Activated T-cell treated with anti-CD3 and anti-CD28 coated beads, Interleukin-2, amount 50 U/mL, for 48 hours (primary cell): ENCODE measurements at places on chromosomes 1 and 21.

DNA sequence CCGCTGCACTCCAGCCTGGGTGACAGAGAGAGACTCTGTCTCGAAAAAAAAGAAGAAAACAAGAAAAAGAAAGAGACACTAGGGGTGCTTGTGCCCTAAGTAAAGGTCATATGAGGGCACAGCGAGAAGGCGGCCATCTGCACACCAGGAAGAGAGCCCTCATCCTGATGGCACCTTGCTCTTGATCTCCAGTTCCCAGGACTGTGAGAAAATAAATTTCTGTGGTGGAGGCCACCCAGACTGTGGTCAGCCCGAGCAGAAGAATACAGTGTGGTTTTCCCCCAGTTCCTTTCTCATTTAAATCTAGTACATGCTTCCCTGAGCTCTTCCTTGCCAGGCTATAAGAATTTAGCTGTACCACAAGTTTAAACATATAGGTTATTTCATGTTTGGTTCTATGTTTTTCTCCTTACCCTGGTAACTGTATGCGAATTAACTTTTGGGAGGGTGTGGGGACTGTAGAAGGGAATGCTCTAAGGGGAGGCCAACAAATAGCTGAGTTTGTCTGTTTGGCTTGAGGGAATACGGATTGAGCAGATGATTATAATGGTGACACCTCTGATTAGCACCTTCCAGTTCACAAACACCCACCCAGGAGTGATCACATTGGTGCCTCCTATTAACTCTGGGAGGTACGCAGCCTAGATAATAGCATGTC is 119.6 kb upstream of the ERRFI1 start:
- DNase-seq, result no peak

- DNase-seq, result no peak
Measured at GRCh38 chr1:41876576-41877445, 41.9 kb downstream of the HIVEP3 start.

DNA sequence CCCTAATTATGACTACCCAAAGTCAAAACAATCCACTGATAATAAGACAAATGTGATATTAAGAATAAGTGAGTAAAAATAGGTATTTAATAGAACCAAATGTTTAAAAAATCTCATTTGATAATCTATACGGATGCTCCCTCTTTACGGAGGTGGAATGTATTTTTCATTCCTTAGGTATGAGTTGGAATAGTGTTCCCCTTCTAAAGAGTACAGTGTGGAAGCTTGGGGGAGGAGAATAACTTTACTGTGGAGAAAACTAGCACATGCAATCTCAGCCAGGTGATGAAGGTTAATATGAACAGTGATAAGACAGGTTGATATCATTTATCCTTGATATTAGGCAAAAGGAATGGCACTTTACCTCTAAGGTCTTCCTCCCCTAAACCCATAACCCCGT is 74.6 kb downstream of the GPR88 start:
- no peak for DNase-seq

DNA sequence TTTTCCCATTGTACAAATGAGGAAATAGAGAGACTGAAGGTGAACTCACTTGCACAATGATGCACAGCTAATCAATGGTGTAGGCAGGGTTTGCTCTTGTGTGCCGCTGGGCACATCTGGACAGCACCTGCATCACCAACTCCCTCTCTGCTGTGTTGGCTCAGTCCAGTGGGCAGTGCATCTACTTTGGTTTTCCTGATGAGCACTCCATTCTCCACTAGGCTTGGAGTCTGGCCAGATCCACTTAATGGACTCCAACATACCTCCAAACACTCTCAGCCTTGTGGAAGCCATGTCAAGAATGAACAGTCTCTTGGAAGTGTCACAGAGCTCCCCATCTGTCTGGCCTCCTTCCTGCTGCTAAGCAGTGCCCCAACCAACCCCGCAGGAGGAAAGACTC is 152.2 kb downstream of the HIVEP3 start:
- DNase-seq, result no peak

DNA sequence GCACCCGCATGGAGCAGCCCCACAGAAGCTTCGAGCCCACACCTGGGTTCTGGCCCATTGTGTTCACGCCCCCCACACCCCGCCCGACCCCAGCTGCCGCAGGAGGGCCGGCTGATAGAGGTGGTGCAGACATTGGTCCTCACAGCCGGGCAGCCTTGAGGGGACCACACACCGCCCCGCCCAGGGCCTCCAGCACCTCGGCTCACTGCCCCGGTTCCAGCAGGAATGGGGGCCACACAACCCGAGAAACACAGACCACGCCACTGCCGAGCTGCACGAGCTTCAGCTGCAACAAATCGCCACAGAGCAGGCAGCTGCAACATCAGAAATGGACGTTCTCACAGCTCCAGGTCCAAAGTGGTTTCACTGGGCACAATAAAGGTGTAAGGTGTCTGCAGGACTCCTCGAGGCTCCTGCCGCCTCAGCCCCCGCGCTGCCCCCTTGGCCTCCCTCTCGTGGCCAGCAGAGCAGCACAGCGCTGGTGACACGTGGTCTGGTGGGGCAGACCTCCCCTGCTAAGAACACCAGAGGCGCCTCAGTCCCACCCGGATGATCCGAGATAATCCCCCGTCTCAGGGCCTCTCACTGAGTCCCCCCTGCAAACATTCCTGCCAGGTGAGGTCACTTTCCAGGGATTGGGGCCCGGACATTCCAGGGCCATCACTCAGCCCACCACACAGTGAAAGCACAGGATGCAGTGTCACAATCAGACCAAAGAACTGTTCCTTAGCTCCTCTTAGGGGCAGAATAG is 62.3 kb upstream of the ADARB1 start:
- no peak for DNase-seq

DNA sequence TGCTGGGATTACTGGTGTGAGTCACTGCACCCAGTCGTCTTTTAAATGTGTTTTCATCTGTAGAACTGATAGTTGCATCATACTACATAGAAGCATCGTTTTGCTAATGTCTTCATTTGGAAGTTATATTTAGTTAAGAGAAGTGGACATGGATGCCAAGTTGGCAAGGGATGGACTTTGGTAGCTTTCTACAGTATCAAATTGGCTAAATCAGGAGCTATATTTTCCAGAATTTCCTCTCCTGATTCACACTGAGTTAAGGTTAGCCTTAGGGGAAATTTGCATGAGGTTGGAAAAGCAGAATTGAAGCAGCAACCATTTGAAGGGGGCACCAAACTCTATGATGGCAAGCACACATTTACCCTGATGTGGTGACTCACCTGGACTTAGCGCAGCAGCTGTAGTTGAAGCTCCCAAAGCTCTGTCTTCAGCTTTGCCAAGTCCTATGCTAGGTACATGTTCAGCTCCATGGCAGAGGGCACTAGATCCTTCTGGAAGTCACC is 43.9 kb downstream of the DUSP10 start:
- DNase-seq, result no peak

DNA sequence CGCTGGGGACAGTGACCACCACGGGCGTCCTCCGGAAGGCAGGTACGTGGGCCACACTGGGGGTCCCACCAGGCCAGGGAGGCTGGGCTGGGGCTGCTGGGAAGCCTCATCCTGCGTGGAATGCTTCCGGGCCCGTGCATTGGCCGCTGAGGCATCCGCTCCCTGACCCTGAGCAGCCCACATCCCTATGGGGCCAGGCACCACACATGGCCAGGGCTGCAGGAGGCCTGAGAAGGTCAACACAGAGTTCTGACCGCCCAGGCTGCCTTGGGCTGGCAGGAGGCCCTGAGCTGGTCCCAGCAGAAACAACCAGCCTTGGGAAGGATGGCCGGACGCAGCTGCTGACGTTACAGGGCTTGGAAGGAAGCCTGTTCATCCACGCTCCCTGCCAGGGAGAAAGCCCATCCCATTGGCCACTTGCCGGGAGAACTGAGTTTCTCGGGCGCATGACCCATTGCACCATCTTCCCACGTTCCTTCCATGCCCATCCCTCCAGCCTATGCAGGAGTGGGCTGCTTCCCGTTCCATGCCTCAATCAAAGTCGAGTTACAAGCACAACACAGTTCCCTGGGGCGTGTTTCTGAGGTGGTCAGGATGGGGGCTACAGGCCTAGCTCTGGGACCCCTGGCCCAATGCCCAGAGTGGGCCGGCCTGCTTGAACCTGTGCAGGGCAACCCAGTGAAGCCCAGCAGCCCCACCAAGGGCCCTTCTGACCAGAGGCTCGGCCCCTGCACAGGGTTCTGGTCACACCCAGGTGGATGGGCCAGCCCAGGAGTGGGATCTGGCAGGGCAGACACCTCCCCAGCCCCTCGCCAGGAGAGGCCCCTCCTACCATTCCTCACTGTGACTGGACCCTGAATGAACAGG is 31.7 kb downstream of the TRIM11 start:
- no peak for DNase-seq

GRCh38 chr1:10225573-10225972 is 15.2 kb downstream of the KIF1B start:
- no peak for DNase-seq

DNA sequence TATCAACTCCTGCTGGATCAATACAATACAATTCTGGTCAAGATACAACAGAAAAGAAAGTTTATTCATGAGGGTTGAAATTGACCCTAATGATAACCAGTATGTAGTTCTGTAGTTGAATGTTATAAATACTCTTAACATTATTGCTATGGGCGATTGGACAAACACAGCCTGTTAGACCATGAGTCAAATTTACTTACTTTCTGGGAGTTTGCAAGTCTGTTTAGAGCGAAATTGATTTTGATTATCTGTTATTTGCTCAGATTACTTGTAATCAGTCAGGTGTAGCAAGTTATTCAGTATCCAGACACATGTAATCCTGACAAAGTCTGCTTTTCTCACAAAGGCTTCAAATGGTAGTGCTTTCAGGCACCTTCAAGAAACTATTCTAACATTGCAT is 216.6 kb upstream of the B3GALT2 start:
- no peak for DNase-seq

DNA sequence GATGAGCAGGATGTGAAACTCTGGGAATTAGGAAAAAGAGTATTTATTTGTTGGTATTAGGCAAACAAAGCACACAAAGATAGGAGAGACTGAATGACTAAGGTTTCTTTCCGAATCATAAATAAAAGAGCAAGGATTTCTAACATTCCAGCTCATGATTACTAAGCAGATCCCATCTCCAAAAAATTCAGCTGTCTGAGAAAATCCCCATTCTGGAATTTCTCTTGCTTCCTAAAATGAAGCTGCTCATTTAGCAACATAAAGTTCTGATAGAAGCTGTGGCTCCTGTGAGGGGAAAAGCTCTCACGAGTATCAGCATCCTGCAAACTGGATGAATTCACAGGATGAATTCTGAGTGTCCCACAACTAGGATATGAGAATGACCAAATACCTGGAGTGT is 6.7 kb upstream of the SH2D5 start:
- no peak for DNase-seq

DNA sequence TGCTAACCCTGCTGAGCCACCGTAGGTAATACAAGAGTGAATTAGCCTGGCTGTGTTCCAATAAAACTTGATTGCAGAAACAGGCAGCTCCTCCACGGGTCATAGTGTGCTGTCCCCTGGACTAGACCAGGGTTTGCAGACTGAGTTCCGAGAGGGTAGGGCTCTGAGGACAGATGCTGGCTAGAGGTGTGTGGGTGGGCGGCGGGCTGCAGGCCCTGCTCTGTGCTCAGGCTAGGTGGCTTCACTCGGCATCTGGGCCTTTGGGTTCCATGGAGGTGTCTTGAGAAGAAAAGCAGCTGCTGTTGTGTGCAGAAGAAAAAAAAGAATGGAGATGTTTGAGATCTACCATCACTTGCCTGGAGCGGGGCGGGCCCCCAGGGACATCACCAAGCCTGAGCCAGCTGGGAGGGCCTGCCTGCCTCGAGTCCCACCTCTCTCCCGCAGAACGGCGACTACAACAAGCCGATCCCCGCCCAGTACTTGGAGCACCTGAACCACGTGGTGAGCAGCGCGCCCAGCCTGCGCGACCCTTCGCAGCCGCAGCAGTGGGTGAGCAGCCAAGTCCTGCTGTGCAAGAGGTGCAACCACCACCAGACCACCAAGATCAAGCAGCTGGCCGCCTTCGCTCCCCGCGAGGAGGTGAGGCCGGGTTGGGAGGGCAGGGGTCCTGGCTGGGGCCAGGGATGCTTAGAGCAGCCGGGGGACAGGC is 7.9 kb downstream of the TMEM201 start:
- DNase-seq, result no peak

- no peak for DNase-seq
Measured at GRCh38 chr1:47627016-47627415, 189.2 kb downstream of the FOXD2 start.

DNA sequence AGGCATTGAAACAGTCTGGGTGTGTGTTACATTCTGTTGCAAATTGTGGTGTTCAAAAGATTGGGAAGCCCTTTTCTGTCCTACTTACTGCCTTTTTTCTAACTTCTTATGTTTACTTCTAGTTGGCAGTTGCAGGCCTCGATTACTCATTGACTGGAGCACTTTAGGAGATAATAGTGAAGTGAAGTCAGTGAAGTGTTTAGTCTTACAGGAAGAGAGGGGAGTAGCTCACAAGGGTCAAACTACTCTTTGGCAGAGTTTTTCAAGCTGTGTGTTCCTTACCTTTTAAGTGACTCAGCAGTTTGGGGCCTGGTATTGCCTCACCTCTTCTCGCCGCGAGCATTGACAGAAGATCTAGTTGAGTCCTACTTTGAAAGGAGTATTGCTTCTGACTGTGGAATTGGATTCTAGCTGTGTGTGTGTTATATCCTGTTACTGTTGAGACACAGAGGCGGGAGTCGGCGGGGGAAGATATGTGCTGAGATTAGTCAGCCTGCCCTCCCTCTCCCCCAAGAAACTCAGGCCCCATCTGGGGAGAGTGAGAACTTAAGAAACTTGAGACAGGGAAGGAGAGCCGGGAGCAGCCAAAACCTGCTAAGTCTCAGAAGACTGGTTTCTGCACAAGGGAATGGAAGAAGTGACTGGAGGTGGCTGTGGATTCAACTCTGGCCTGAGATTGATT is 19.3 kb downstream of the AHCYL1 start:
- peak; percentile 57 for DNase-seq

DNA sequence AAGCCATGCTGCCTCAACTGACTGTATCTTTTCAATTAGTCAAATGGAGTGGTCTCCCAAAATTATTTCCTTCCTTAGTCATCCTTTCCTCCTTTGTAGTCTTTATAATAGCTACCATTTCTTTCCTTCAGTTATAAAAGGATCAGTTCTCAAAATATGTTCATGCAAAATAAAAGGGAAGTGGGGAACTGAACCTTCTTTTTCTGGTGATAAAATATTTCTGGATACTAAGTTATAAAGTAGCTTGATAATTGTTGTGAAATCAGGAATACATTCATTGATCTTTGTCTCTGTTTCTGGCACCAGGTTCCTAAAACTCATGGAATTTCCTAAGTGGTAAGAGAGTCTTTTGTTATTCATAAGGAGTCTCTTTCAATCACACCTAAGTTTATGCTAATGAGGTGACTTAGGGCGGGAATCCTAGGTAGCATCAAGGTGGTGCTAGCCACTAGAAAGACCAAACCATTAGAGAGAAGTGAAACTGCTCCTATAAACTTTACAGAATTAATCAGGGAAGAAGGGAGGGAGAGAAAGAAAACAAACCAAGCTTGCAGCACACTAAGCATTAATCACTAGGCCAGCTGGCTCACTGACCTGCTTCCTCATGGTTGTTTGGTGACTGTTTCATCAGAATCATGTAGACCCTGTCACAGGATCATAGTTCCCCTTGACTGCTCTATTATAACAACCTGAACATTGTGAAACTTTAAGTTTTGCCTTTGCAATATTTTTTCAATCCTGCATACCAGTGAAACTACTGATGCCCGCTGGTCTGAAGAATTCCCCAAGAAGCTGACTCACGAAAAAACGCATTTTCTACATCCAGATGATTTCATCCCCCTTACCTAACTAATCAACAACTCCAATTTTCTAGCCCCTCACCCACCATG is 161.6 kb upstream of the PTBP2 start:
- no peak for DNase-seq

GRCh38 chr1:1170215-1171091 is 3.2 kb upstream of the TTLL10 start:
- no peak for DNase-seq
